ENCODE measurements at places on chromosomes 7 and 10. TPM values are rescaled to one million over a fixed set of nuclear protein-coding genes. Genes with fewer than 3 reads are reported as not detected.

The ADRB1 gene
- polyA plus RNA-seq: 0.64 TPM

The RBP4 gene
- polyA plus RNA-seq: 33.9 TPM

The SLC26A5 gene
- polyA plus RNA-seq: 0.09 TPM

The GJD4 gene
- 0.09 TPM for polyA plus RNA-seq

The ADCYAP1R1 gene
- 4.4 TPM for polyA plus RNA-seq

The NXPH1 gene
- 0.06 TPM for polyA plus RNA-seq

The ANKRD1 gene
- polyA plus RNA-seq: 0.06 TPM

The NEURL1 gene
- 34.9 TPM for polyA plus RNA-seq

The MSS51 gene
- polyA plus RNA-seq: 3.6 TPM

The VWC2 gene
- 0.63 TPM for polyA plus RNA-seq

The SYNPO2L gene
- 0.51 TPM for polyA plus RNA-seq

DNA sequence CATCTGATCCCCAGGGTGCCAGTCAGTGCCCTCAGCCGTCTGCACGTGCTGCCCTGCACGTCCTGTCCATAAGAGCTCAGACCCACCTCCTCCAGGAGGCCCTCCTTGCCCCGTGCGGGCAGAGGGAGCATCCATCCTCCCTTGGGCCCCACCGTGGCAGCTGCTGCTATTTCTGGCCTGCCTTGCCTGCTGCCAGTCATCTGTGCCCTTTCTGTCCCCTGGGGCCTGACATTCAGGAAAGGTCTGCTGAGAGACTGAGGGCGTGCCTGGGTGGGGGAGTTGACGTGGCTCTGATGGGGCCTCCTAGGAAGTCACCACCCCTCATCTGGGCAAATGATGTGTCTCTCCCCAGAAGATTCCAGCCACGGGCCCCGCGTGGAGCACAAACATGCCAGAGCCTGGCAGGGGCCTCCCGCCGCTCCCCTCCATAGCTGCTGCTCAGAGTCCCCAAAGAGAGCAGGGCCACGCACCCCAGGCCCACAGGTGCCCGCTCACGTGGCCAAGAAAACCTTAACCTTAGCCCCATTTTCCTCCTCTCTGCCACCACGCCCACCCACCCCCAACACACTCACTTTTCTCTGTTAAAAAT is 21.8 kb downstream of the DPYSL4 start:
- DNase-seq: no peak

DNA sequence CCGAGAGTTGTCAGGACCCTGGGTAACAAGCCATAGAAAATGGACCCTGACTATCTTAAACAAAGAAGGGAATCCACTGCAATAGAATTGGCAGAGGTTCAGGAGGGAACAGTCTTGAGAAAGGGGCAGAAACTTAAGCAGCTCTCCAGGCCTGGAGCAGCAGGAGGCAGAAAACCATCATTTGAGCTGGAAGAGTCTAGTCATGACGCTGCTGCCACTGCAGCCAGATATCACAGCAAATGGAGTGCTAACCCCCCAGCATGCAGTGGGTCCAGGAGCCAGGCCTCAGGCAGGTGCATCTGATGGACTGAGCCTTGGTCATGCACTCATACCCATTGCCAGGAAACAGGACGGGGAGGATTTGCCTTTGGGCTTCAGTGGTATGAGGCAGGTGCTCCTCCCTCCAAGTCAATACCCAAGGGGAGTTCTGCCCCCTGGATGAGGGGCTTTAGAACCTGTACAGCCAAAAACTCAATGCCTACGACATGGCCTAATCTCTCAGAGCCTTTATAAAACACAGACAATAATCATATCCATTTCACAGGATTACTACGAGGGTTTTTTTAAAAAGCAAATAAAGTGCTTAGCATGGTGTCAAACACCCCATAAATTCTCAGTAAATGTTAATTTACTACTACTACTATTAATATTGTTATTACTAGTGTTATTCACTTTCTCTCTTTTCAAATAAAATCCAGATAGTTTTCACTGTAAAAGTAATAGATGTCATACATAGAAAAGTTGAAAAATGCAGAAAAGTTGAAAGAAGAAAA is 30.7 kb downstream of the DUSP5 start:
- DNase-seq: no peak

- peak; percentile 90 for DNase-seq
These were observed 684 bp upstream of the ATXN7L1 start for GRCh38 chr7:105876964-105877601.

DNA sequence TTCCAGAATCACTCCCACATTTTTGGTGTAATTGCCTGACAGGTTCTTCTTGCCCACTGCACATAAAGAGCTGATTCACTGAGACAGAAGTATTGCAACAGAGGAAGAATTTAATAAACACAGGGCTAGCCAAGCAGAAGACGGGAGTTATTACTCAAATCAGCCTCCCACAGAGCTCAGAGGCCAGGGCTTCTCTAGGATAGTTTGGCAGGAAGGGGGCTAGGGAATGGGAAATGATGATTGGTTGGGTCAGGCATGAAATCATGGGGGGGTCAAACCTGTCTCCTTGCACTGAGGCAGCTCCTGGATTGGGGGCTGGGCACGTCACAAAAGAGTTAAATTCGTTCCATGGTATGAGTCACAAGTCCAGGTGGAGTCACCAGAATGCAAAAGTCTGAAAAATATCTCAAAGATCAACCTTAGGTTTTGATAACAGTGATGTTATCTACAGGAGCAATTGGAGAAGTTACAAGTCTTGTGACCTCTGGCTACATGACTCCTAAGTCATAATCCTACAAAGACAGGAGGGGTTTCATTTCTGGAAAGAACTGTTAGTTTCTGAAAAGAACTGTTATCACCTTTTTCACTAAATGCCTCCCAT is 30.2 kb upstream of the ERCC6 start:
- DNase-seq: no peak

GRCh38 chr10:48466611-48467240 is 138.1 kb downstream of the ARHGAP22 start:
- no peak for DNase-seq

DNA sequence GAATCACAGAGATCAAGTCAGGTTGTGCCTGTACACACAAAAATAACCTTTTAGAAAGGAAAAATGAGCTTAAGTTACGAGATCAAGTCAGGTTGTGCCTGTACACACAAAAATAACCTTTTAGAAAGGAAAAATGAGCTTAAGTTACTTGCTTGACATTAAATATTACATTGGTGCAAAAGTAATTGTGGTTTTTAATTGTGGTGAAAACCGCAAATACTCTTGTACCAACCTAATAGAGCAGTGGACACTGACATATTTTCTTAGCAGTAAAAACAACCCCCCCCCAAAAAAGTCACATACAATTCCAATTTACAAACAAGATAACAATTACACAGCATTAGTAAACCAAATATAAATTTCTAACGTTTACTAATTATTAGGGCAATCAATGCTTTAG is 595.6 kb downstream of the GRM8 start:
- no peak for DNase-seq

DNA sequence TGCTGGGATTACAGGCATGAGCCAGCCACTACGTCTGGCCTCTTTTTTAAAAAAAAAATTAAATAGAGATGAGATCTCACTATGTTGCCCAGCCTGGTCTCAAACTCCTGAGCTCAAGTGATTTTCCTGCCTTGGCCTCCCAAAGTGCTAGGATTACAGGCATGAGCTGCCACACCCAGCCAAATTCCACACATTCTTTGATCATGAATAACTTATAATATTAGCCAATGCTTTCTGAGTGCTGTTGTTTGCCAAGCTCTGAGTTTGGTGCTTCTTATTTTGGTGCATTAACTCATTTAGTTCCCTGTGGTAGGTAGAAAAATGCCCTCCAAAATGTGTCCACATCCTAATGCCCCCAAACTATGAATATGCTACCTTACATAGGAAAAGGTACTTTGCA is 47.2 kb upstream of the MKI67 start:
- no peak for DNase-seq

GRCh38 chr7:48033922-48034321 is 1.4 kb upstream of the C7orf57 start:
- DNase-seq: no peak

DNA sequence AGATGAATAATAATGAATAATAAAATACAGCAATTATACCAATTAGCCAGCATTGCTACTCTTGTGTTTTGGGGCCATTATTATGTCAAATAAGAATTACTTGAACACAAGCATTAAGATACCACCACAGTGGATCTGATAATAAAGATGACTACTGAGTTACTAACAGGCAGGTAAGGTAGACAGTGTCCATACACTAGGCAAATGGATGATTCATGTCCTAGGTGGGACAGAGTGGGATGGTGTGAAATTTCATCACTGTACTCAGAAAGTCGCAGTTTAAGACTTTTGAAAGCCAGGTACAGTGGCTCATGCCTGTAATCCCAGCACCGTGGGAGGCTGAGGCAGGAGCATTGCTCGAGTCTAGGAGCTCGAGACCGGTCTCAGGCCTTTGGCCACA is 8.7 kb upstream of the UNC5B start:
- no peak for DNase-seq

DNA sequence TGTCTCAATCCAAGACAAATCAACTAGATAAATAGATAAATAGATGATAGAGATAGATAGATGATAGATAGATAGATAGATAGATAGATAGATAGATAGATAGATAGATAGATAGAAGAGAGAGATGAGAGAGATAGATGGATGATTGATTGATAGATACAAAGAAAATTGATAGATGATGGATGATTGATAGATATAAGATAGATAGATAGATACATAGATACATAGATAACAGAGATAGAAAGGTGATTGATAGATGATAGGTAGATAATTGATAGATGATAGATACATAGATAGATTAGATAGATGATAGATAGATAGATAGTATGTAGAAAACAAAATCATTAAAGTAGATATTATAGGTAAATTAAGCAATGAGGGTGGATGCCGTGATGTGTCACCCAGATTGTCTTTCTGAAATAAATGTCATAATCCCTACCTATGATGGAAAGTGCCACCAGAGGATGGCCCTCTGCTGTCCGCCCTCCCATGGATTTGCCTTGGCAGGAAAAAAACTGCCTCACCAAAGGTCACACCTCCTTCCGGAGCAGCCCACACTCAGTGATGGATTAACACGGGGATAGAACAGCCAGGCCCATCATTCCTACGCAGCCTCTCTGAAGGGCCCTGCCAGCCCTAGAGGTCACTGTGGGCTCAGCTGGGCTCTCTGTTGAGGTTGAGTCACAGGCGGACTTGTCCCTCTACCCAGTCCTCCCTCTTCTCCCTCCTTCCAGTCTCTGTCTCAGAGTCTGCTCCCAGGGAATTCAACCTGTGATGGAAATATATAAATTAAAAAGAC is 50.8 kb downstream of the KCNH2 start:
- DNase-seq: no peak

- peak; percentile 17 for DNase-seq
These were observed 22.1 kb downstream of the ANTXRL start for GRCh38 chr10:46308666-46309450.

DNA sequence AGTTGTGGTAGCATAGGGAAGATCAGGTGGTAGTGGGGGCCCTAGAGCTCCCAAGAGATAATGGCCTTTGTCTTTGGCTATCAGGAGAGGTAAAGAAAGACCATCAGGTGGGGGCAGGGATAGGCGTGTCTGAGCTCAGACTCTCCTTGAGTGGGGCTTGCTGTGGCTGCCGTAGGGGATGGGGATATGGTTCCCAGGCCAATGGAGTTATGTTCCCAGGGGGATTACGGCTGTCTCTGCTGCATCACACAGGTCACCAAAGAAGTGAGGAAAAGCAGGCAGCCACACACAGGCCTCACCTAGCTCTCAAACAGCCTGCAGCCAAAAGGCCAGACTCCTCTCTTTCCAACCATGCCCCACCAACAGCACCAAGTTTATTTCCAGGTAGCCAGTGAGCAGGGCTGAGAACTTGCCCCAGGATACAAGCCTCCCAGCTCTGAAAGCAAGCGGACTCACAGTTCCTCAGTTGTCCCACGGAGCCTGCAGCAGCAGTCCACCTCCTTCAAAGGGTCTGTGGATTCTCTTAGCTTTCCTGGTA is 37.6 kb upstream of the C1QL3 start:
- no peak for DNase-seq

GRCh38 chr10:24900888-24901685 is 51.3 kb downstream of the PRTFDC1 start:
- DNase-seq: peak; percentile 17

DNA sequence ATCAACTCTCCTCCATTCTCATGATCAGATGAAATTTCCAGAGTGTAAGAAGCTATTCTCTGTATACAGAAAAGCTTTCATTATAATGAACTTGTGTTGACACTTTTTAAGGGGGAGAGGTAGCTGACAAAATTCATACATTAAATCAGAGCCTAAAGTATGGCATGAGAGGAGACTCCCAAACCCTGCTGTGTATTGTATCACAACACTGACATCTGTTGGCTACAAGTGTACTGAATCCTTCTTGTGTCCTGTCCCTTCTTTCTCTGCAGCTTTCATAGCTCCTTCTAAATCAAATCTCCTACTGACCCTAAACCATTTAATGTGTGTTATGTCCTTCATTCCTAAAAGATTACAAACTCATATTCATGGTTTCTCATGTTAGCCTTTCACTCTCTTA is 70.9 kb downstream of the GCC1 start:
- no peak for DNase-seq

DNA sequence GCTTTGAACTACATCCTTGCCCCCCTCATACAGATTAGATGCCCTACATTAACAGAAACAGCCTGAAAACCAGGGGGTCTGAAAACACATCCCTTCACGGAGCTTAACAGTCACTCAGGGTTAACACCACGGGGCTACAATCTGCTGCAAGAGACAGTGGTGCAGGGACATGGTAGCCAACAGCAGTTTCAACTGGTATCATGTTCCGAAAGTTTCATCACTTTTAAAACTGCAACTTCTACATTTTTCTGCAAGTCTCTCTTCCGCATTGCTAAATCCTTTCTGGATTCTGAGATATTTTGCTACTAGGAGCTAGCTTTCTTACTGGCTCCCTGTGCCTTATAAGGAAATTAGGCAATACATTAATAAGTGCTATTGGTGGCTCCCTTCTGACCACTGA is 92.6 kb downstream of the JAZF1 start:
- DNase-seq: no peak

DNA sequence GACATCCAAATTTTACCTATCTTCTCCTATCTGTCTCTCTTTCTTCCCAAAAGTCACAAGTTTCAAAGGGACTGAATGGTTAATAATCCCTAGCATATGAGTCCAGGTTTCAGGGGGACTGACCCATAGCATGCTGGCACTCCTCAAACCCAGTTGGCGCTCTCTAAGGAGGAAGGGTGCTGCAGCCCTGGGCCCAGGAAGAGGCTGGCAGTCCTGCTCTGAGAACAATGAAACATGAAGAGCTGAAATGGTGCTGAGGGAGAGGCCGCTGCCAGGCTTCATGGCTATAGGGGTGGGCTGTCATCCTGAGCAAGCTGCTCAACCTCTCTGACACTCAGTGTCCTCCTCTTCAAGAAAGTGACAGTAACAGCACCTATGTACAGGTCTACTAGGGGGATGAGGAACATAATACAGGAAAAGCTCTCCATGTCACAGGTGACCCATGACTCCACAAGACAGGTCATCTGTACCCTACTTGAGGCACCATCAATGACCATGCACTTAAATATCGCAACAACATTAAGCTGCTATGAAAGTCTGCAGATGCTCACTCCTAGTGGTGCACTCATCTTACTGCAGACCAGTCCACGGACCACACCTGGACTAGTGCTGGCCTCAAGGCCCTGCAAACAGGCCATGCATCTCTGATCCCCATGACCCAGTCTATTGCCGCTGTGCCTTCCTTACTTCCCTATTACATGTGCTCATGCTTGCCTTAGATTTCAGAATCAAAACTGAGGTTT is 17.0 kb downstream of the COBL start:
- DNase-seq: no peak

GRCh38 chr10:132252412-132252811 is 55.3 kb downstream of the STK32C start:
- DNase-seq: no peak

- no peak for DNase-seq
These were observed 3.5 kb downstream of the ACTA2 start for GRCh38 chr10:88949051-88949450.

GRCh38 chr7:42471573-42472174 is 234.7 kb upstream of the GLI3 start:
- DNase-seq: no peak

Measured in large intestine (tissue), 12 donors.